Endodermal cell (in vitro differentiated cells): ENCODE measurements at places on chromosomes 2 and 18. TPM values are rescaled to one million over a fixed set of nuclear protein-coding genes. Genes with fewer than 3 reads are reported as not detected.

DNA sequence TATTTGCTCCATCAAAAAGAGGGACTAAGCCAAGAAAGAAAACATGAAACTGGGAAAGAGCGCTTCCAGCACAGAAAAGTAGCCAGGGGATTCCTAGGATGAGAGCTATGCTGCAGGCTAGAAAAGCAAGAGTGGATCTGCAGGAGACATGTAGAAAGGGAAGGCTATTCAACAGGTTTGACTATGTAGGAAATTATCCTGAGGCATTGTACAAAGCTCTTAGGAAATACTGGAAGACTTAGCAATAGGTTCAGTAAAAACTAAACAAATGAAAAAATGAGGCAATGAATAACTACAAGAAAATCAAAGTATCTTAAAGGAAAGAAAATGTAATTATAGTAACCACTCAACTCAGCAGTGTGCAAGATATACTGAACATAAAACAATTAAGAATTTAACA lies 229.5 kb upstream of the FBXO11 start:
- no peaks in the 10 kb centered on the region for H3K36me3 ChIP-seq
- no peak overlapping the region for H3K4me3 ChIP-seq
- no peaks in the 10 kb centered on the region for H3K4me1 ChIP-seq
- no peak overlapping the region for H3K27ac ChIP-seq
- H3K27me3 ChIP-seq, result no peaks in the 10 kb centered on the region

DNA sequence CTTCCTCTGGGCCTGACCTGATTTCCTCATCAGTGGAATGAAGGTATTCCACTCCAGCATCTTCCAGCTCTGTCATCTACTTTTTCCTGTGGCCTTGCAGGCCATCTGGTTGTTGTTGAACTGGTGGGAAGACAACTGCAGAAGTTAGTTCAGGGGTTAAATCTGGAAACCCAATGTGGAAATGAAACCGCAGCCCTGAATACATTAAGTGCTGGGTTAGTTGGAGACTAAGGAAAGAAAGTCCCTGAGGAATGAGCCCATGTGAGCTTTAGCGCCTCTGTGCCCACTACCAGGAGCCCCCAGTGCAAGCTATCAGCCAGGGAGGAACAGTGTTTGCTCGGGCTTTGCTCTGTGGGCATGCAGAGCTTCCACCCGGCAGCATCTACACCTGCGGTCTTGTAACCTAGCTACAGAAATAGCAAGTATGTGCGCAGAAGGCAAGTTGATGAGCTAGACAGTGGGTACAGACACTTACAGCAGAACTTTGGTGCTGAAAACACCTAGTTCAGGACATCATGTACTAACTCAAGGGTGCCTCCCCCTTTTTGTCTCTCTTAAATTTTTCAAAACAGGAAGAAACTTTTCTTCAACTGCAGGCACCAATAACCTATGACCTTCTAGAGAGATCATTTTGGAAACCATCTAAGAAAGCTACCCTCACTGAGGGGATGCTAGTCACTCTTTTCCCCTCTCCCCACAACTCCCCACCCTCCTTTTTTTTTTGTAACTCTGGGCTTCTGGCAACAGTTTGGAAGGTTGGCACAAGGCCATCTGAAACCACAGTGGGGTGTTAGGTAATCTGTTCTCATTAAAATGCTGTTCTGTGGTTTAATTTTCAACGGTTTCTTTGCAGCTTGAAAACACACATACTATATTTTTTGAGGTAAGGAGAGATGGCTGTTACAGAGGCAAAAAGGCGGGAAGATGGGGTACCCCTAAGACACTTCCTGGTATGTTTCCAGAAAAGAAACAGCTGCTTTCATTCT lies 18.3 kb upstream of the CXCR4 start:
- H3K27me3 ChIP-seq, result no peaks in the 10 kb centered on the region
- H3K36me3 ChIP-seq, result no peaks in the 10 kb centered on the region
- no peak overlapping the region for H3K27ac ChIP-seq
- no peak for DNase-seq

DNA sequence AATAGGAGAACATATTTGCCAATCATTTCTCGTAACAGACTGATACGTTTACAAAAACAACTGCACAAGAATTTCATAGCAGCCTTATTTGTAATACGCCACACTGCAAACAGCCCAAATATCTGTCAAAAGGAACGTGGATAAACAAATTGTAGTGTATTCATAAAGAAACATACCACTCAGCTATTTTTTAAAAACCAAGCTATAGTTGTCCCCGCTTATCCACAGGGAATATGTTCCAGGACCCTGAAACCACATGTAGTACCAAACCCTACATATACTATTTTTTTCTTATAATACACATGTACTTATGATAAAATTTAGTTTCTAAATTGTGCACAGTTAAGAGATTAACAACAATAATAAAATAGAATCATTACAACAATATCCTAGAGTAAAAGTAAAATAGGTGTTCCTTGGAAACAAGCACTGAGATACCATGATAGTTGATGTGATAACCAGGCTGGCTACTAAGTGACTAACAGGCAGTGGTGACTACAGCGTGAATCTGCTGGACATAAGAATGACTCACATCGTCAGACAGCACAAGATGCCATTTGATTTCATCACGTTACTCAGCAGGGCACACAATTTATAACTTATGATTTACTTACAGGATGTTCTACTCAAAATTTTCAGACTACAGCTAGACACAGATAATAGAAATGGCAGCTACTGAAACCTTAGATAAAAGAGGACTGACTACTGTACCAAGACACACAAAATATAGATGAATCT lies 367.4 kb downstream of the NCKAP5 start:
- no peak for DNase-seq
- no peaks in the 10 kb centered on the region for H3K27me3 ChIP-seq
- H3K36me3 ChIP-seq, result no peaks in the 10 kb centered on the region
- H3K4me3 ChIP-seq, result no peak overlapping the region
- H3K4me1 ChIP-seq, result no peaks in the 10 kb centered on the region

DNA sequence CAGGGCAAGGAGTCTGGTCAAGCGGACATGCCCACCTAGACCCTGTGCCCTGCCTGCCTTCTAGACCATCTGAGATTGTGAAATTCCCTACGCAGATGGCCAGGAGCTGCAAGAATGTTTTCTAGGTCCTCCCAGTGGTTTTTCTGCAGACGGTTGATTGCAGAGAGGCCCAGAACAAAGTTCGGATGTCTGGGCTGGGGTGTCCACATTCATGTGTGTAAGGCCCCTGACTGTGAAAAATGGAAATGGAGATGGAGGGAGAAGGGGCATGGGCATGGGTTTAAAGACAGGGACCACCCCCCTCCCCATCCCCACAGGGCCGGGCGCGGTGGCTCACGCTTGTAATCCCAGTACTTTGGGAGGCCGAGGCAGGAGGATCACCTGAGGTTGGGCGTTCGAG lies 11.8 kb downstream of the ARHGAP25 start:
- H3K27me3 ChIP-seq, result no peaks in the 10 kb centered on the region
- H3K36me3 ChIP-seq, result no peaks in the 10 kb centered on the region
- DNase-seq, result no peak
- H3K4me1 ChIP-seq, result no peaks in the 10 kb centered on the region
- no peak overlapping the region for H3K27ac ChIP-seq
- no peak overlapping the region for H3K4me3 ChIP-seq

GRCh38 chr18:62778976-62779869 lies 63.9 kb downstream of the PHLPP1 start:
- H3K4me1 ChIP-seq, result peaks cover 4% of the 10 kb centered on the region
- no peaks in the 10 kb centered on the region for H3K27me3 ChIP-seq
- no peaks in the 10 kb centered on the region for H3K36me3 ChIP-seq
- DNase-seq, result no peak
- no peak overlapping the region for H3K27ac ChIP-seq

DNA sequence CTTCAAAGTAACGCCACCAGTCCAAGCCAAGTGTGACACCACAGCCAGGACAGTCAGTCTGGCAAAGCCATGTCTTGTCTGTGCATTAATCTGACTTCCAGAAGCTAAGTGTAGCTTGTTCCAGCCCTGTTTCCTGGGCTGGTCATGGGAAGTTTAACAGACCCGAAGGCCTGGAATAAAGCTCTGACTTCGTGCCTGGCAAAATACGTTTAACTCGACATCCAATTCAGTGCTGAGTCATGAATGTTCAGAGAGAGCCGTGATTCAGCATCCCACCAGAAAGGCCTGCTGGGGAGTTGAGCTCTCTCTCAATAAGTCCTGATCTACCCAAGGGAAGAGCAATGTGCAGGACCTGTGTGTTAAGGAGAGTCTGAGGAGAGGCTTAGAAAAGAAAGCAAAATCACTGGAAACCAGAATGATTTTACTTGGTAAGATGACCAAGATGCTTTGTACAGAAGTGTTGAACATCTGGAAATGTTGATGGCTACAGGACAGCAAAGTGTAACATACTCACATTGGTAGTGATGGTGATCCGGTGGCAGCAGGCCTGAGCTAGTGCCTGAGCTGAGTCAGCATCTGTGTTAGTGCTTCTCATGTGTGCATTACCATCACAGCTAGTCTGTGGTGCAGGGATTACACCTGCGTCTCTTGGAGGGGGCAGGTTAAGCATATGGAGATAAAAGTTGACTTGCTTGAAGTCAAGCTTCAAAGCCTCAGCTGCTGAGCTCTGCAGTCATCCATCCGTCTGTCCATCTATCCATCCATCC lies 743.7 kb upstream of the HS6ST1 start:
- H3K36me3 ChIP-seq, result no peaks in the 10 kb centered on the region
- no peaks in the 10 kb centered on the region for H3K4me1 ChIP-seq
- no peak for DNase-seq
- H3K27ac ChIP-seq, result no peak overlapping the region
- no peaks in the 10 kb centered on the region for H3K27me3 ChIP-seq

DNA sequence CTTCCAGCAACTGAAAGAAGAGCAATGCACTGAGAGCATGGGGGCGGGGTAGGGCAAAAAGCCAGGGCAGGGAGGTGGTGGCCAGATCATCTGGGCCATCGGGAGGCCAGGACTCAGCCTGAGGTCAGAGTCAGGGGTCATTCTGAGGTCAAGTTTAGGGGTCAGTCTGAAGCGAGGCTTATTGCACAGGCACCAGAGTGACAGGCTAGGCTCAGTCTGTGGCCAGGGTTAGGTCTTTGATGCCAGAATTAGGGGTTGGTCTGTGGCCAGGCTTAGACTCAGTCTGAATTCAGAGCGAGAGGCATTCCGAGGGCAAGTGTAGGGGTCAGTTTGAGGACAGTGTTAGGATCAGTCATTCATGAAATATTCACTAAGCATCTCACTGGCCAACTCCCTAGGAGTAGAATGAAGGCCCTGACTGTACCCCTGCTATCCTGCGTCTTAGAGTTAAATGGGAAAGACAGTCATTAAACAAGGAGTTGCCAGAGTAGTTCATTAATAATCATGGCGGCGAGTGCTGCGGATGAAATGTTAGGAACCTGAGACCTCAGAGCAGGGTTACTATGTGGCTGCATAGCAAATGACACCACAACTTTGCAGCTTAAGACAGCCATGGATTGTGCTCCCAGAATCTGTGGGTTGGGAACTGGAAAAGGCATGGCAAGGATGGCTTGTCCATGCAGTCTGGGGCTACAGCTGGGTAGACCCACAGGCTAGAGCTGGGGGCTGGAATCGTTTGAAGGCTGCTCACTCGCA lies 198.7 kb downstream of the CYP26B1 start:
- no peak overlapping the region for H3K27ac ChIP-seq
- H3K4me1 ChIP-seq, result peaks cover 7% of the 10 kb centered on the region
- no peak overlapping the region for H3K4me3 ChIP-seq
- H3K27me3 ChIP-seq, result no peaks in the 10 kb centered on the region

- peaks cover 3% of the 10 kb centered on the region for H3K4me1 ChIP-seq
- H3K27me3 ChIP-seq, result no peaks in the 10 kb centered on the region
- DNase-seq, result peak; percentile 75
- H3K4me3 ChIP-seq, result no peak overlapping the region
These were observed 695 bp upstream of the SCYGR2 start for GRCh38 chr2:227597998-227598397.

GRCh38 chr18:76483780-76484179 lies 11.3 kb downstream of the ZNF516 start:
- H3K27ac ChIP-seq, result no peak overlapping the region
- DNase-seq, result peak; percentile 35
- no peaks in the 10 kb centered on the region for H3K27me3 ChIP-seq
- no peak overlapping the region for H3K4me3 ChIP-seq
- peaks cover 8% of the 10 kb centered on the region for H3K36me3 ChIP-seq

GRCh38 chr2:67858886-67859285 lies 203.9 kb downstream of the C1D start:
- no peak overlapping the region for H3K4me3 ChIP-seq
- no peak overlapping the region for H3K27ac ChIP-seq
- H3K27me3 ChIP-seq, result no peaks in the 10 kb centered on the region
- H3K36me3 ChIP-seq, result no peaks in the 10 kb centered on the region
- DNase-seq, result no peak

GRCh38 chr2:11932962-11933361 lies 186.5 kb downstream of the LPIN1 start:
- H3K4me1 ChIP-seq, result no peaks in the 10 kb centered on the region
- DNase-seq, result no peak
- H3K27ac ChIP-seq, result no peak overlapping the region
- no peaks in the 10 kb centered on the region for H3K36me3 ChIP-seq

GRCh38 chr2:202109737-202110184 lies 36.7 kb downstream of the KIAA2012 start:
- no peak overlapping the region for H3K27ac ChIP-seq
- peaks cover 21% of the 10 kb centered on the region for H3K4me1 ChIP-seq
- no peaks in the 10 kb centered on the region for H3K36me3 ChIP-seq
- H3K27me3 ChIP-seq, result no peaks in the 10 kb centered on the region
- peak; percentile 74 for DNase-seq

GRCh38 chr18:76764291-76764901 lies 58.0 kb upstream of the ZNF236 start:
- H3K27me3 ChIP-seq, result no peaks in the 10 kb centered on the region
- H3K4me1 ChIP-seq, result no peaks in the 10 kb centered on the region
- DNase-seq, result no peak
- H3K4me3 ChIP-seq, result no peak overlapping the region
- H3K27ac ChIP-seq, result no peak overlapping the region

DNA sequence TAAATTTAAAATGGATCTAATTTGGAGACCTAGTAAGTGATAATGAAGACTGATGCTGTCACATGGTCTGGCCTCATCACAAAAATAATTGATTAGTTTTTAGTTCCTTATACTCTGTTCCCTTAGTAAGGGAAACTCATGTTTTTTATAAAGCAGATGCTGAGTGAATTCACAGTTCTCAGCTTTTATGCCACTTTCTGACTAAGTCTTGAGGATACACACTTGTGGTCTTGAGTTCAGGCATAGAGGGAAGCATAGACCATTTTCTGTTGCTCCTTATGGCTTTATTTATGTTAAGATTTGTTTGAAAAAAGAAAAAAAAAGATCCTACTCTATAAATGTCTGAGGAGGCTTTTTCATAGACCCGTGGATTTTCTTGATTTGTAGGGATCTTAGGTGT lies 91.1 kb downstream of the MAP4K4 start:
- H3K27ac ChIP-seq, result no peak overlapping the region
- DNase-seq, result no peak
- H3K36me3 ChIP-seq, result peaks cover 23% of the 10 kb centered on the region
- no peaks in the 10 kb centered on the region for H3K27me3 ChIP-seq
- no peaks in the 10 kb centered on the region for H3K4me1 ChIP-seq

The UGT1A3 gene
- total RNA-seq, result not detected in 3 replicates

The LCT gene
- total RNA-seq, result 0.06 to 0.11 TPM in 2 of 3 replicates, not detected in the other

The MC5R gene
- 0.24 TPM in 1 of 2 replicates, not detected in the other for total RNA-seq

The TXNDC2 gene
- not detected in 3 replicates for total RNA-seq

The GALNT5 gene
- 0.05 TPM in 1 of 2 replicates, not detected in the other for total RNA-seq

The SERPINB10 gene
- total RNA-seq, result not detected in 2 replicates

The PRSS56 gene
- total RNA-seq, result not detected in 3 replicates

The SCN9A gene
- 0.35 and 0.45 TPM in 2 replicates for total RNA-seq

The ATP5MC3 gene
- 242 to 303 TPM (median 296 TPM) in 3 replicates for total RNA-seq

The CD207 gene
- total RNA-seq, result not detected in 3 replicates
